Aorta (tissue), 5 donors: ENCODE measurements at places on chromosomes 2 and 18.

DNA sequence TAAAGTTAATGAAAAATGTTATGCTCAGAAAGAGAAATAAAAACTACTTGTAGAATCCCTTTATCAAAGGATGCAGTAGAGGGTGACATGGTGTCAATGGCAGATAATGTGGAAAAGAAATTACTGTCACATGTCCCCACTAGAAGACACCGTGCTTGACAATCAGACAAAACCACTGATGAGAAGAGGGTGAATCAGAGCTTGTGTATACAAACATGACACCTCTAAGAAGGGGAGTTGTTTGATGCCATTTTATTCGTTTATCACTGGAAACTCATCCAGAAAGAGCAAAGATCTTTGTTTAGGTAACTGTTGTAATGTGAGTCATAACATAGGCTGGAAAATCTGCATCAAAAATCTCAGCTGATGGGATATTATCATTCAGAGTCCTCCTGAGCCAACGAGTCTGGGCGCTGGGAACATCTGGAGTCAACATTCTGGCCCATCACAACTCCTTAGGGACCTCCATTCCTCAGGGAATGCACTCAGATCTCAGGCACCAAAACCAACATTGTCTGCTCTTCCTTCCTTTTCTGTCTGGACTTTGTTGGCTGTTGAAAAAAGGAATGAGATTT lies 49.5 kb upstream of the RAB12 start:
- no peak for DNase-seq

DNA sequence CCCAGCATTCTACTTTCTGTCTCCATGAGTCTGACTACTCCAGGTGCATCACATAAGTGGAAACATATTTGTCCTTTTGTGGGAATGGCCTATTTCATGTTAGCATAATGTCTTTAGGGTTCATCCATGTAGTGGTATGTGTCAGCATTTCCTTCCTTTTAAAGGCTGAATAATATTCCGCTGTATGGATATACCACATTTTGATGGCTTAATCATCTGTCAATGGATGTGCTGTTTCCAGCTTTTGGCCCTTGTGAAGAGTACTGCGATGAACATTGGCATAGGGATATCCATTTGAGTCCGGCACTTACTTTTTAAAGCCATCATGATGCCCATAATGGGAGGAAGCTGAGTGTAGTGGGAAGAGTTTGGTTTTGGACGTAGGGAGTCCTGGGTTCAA lies 6.4 kb upstream of the ITGB6 start:
- no peak for DNase-seq

DNA sequence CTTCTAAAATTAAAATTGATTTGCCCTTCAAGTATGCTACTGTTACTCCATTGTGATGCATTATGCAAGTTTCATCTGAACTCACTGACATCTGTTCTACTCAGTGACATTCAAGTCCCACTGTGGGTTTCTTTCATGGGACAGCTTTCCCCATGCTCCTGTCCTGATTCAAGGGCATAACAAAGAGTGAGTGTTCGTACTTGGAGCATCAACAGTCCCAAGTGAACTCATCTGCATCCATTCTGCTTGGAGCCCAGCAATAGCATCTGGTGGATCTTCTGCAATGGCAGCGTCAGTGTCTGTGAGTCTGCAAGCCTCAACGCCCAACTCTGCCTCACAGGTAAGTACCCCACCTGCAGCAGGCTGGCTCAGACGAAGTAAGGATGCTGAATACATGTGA lies 27.5 kb downstream of the BUB1 start:
- no peak for DNase-seq

GRCh38 chr2:23556929-23557328 lies 171.9 kb downstream of the KLHL29 start:
- DNase-seq: no peak

GRCh38 chr18:2825613-2826175 lies 21.1 kb upstream of the EMILIN2 start:
- DNase-seq: no peak

- DNase-seq: no peak
These were observed 4.6 kb upstream of the C18orf63 start for GRCh38 chr18:74311000-74311399.

- no peak for DNase-seq
These were observed 515.4 kb upstream of the SOX11 start for GRCh38 chr2:5176764-5177163.

GRCh38 chr18:51030537-51031258 lies 685 bp downstream of the SMAD4 start:
- peak; percentile 92 for DNase-seq

- DNase-seq: no peak
These were observed 277.6 kb downstream of the ZNF804A start for GRCh38 chr2:184875911-184876310.

DNA sequence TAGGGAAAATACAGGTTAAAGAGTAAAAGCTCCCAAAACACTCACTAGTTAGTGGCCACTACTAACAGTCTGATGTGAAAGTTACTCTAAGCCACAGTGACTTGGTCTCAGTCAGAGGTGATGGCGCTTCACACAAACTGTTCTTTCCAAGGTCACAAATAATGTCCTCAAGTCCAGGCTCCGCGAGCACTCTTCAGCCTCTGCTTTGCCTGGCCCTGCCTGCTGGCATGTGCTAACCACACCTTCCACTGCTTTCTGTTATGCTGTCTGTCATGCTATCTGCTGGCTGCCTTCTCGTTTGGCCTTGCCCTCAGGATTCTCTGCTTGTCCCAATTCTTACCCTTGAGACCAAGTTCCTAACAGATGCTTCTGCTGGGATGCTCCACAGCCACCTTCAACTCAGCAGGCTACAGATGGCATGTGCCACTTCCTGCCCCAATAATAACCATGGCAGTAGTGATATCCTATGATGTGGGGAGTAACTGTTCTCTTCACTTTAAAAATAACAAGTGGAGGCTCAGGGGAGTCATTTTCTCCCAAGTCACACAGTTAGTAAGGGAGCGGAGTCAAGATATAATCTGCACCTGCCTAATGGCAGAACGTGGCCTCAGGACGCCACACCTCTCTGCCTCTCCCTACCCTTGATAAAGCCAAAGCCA lies 75.7 kb downstream of the ZAP70 start:
- DNase-seq: no peak

DNA sequence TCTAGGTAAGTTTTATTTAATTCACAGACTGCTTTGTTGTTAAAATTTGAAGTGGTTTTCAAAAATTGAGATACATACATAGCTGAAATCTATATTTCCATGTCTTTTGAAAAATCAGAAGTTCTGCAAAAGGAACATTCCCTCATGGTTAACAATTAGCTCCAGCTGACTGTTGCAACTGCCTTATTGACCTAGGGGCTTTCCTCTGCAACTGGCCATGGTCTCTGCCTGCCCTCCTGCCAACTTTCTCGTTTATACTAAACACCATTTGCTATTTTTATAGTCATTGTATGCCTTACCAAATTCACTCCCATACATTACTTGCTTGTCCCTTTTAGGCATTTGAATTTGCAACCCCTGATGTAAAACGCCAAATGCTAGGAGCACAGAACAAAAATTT lies 107.2 kb downstream of the PID1 start:
- DNase-seq: no peak

DNA sequence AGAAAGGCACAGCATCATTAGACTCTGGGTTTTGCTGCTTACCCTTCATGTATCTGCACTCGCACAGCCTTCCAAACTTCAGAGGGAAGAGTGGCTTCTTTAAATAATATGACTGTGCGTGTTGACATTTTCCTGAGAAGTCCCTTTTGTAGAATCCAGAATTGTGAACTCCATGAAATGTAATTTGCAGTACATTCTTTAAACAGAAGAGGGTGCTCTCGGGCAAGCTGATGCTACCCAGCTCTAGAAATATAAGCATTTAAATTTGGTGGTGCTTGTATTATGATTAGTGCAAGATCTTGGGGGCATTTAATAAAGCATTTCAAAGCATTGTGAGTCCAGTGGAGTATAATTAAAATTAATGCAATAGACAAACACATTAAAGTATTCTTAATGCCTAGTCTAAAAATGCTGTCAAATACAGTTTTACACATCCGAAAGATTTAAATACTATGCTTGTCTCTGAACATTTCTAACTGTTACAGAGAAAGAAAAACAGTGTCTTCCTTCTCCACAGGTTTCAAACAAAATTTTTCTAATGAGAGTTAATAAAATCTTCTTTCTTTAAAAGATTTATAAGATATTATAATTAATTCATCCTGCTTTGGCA lies 17.3 kb upstream of the GTF2A1L start:
- DNase-seq: no peak

- DNase-seq: peak; percentile 51
These were observed 33.8 kb downstream of the MAP4K3 start for GRCh38 chr2:39403311-39403710.

DNA sequence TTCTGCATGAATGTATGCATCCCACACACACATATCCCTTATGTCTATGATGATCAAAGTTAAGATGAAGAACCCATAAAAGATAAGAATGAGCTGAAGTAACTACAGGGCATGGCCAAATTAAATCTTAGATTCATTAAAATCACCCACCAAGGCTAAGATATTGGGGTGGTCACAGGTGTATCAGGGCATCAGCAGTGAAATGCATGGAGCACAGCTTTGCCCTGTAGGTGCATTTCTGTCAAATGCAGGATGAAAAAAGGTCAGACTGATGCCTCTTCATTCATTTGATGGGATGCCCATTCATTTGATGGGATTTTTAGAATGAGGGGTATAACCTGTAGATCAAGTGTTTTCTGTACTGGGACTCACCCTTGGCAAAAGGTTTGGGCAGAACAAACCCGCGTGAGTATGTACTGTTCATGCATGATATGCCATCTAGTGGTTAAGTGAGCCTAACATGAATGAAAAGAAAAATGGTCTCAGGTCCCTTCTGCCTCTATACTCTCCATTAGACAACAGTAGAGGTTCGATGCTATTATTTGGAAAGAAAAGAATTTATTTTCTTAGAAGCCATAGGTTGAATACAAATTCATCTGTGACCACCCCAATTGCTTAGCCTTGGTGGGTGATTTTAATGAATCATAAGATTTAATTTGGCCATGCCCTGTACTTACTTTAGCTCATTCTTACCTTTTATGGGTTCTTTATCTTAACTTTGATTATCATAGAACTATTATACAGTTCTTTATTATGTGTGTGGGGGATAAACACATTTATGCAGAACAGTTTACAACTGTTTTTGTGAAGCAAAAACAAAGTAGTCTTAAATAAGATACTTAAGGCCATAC lies 43.2 kb upstream of the NOSTRIN start:
- no peak for DNase-seq

GRCh38 chr18:36348971-36349417 lies 51.5 kb downstream of the FHOD3 start:
- peak; percentile 79 for DNase-seq

DNA sequence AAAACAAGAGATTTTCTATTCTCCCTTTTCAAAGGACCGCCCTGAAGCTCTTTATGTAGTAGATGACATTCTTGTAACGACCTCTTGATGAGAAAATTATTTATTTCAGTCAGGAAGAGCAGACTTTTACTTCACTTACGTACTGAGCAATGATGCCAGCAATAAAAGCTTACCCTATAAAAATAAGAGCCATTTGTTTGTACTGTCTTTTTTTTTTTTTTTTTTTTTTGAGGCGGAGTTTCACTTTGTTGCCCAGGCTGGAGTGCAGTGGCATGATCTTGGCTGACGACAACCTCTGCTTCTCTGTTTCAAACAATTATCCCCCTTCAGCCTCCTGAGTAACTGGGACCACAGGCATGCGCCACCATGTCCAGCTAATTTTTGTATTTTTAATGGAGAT lies 39.2 kb downstream of the CRIM1 start:
- no peak for DNase-seq

DNA sequence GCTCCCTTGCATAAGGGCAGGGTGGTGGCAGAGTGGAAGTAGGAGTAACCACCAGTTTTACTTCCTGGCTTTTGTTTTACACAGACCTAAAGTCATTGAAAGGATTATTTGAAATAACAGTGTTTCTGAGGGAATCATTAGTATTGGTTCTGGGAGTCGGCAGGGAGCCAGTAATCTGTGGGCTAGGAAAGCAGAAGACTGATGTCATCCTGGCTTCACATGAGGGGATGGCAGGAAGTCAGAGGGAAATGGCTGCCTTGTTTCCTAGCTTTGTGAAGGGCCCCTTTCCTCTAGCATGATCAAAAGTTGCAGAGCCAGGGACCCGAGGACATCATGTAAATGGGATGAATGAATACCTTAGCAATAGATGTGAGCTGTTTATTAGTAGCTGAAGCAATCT lies 792.6 kb downstream of the CPS1 start:
- no peak for DNase-seq

DNA sequence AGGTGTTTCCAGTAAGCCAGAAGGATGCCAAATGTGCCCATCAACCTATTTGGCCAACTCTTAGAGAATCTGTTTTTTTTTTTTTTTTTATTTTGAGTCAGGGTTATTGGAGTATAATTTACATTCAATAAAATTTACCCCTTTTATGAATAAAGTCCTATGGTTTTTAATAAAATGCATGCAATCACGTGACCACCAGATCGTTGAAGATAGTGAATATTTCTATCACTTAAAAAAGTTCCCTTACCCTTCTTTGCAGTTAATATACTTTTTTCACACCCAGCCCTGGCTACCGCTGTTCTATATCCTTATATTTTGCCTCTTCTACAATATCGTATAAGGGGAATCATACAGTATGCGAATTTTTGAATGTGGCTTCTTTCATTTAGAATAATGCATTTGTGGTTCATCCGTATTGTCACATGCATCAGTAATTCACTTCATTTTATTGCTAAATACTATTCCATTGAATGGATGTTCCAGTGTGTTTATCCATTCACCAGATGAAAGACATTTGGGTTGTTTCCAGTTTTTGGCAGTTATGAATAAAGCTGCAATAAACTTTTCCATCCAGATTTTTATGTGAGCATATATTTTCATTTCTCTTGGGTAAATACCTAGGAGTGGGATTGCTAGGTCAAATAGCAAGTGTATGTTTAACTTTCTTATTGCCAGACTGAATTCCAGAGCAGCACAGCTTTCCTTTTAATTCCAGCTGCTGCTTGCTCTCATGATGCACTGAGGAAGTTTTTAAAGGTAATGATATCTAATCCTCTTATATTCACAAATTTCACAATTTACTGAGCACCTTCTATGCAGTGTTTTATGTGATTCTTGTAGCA lies 156.3 kb upstream of the NT5C1B start:
- no peak for DNase-seq

GRCh38 chr2:236571145-236571544 lies 1.5 kb downstream of the ACKR3 start:
- DNase-seq: no peak

DNA sequence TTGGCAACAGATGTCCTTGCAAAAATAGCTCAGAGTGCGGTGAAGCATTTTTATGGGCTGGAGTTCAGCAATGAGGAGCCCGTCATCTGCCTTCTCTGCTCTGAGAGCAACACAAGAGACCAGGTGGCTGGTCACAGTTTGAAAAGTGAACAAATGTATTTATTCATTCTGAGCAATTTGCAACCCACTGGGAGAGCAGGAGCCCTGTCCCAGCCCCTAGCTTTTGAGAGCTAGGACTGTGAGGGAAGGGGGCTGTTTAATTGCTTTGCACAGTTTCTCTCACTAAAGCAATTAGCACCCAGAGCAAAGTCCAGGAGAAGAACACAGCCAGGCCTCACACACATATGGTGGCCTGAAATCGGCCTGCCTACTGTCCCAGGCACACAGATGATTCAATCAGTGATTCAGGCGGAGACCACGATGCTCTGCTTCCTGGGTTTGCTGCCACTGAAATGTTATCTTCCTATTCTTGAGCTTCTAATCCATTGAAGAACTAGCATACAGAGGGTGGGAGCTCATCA lies 646.1 kb upstream of the ACVR2A start:
- no peak for DNase-seq

GRCh38 chr2:38622210-38622609 lies 19.5 kb upstream of the HNRNPLL start:
- no peak for DNase-seq

GRCh38 chr18:12883372-12883683 lies 709 bp downstream of the PTPN2 start:
- no peak for DNase-seq
